Stimulated activated CD4-positive, alpha-beta T cell treated with anti-CD3 and anti-CD28 coated beads, Interleukin-12 subunit alpha, Interleukin-12 subunit beta, amount 100 ng/mL, for 24 hours (primary cell): ENCODE measurements at places on chromosomes 2 and 18.
A peak's percentile ranks its signal among the peaks of the same experiment; 100 is the strongest.

DNA sequence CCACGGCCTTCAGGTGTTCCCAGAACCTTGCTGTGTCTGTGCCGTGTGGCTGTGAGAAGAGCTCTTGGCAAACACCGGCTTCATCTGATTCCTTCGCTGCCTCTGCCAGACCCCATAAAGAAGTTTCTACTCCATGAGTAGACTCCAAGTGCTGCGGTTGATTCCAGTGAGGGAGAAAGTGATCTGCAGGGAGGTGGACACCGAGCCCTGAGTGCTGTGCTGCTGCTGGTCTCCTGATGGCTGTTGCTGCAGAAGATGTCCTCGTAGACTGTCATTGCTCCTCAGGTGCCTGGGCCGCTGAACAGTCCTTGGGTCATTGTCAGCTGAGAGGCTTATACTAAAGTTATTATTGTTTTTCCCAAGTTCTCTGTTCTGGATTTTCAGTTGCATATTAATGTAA is 19.6 kb downstream of the ASB1 start:
- DNase-seq = no peak

GRCh38 chr2:161039071-161039470 is 121.2 kb upstream of the TANK start:
- DNase-seq = no peak

- DNase-seq = no peak
Observed at GRCh38 chr2:77108915-77109314, 413.3 kb downstream of the LRRTM4 start.

- peak; percentile 31 for DNase-seq
Observed at GRCh38 chr2:237774811-237775553, 23.6 kb upstream of the RBM44 start.

GRCh38 chr18:45221363-45221762 is 393.9 kb upstream of the SLC14A2 start:
- no peak for DNase-seq

DNA sequence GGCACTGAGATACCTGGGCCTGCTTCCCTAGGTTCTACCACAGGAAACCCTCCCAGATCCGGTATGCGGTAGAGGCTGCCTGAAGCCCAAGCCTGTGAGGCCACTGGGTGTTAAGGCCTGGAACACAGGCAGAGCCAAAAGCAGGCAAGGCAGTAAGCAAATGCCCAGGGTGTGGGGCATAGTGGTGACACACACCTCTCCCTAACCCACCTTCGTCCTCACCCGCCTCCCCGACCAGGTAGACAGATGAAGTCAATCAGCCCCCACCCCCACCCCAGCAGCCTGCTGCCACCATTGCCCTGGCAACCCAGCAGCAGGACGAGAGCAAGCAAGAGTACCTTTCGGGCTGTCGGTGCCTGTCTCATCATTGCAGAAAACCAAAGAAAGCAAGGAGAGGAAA is 6.1 kb downstream of the DCTN1 start:
- no peak for DNase-seq

DNA sequence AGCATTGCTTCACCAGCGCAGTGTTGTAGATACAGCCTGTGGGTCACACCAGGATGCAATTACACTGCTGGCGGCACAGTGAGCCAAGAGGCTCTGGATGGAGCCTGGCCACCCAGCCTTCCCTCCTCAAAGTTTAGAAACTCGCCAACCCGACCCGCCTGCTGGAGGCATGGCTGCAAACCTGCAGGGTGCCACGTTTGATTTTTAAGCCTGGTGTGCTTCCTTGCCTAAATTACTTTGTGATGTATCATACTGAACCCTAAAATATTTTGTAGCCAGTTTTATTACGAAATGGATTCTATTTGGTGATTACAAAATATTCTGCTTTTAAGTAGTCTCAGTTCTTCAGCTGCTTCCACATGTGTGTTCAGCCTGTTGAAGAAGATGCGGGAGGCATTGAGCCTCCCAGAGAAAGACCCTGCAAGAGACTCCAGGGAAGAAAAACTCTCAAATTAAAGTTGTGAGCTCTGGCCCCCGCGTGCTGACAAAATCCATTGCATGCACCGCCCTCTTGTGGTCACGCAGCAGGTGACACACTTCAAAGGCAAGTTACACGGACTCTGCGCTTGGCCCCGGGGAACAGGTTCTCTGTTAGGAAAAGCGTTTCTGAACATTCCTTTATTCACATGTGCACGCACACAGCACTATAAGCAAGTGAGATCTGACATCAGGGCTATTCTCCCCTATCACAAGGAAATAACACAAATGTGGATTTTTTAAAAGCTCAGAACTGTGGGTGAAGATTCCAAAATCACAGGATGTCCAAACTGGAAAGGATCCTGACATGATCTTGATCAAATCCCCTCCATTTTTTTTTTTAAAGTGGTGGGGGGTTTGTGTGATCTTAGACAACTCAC is 63.0 kb upstream of the TWIST2 start:
- DNase-seq = peak; percentile 52

DNA sequence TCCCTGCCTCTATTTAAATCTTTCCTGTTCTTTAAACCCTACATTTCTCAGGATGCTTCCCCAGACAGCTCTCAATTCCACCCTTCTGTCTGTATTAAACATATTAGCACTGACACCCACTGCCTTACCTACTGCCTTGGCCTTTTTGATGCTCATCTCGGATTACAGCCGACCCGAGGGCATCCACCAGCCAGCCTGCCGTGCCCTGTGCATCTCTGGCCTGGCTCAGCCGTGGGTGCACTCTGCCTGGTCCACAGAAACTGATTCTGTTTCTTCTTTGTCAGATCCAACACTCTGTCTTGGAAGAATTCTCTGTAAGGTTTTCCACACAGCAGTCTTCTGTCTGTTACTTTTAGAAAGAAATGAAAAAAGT is 27.2 kb downstream of the TANC1 start:
- DNase-seq = no peak

- no peak for DNase-seq
Observed at GRCh38 chr2:173830170-173830569, 135.0 kb downstream of the SP3 start.

GRCh38 chr2:9762164-9762563 is 81.1 kb upstream of the TAF1B start:
- DNase-seq = no peak
